ENCODE measurements at places on chromosomes 6 and 20.

- no peak for DNase-seq
These were observed 27.5 kb downstream of the FOXC1 start for GRCh38 chr6:1636971-1637871.

- DNase-seq: no peak
These were observed 33.9 kb upstream of the TNFRSF21 start for GRCh38 chr6:47343600-47343999.

DNA sequence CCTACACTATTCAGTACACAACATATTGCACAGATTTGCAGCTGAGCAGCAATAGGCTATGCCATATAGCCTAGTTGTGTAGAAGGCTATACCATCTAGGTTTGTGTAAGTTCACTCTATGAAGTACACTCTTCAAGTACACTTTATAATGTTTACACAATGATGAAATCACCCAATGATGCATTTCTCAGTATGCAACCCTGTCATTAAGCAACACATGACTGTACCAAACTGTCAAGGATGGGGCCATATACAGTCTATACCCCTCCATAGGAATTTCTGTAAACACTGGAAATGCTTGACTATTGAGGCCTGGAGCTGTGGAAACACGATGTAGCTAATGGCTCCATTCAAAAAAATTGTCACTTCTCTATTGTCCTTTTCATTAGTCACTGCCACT lies 535.4 kb downstream of the EPM2A start:
- peak; percentile 59 for DNase-seq

- no peak for DNase-seq
These were observed 9.4 kb downstream of the ARFGEF2 start for GRCh38 chr20:48930878-48931277.

DNA sequence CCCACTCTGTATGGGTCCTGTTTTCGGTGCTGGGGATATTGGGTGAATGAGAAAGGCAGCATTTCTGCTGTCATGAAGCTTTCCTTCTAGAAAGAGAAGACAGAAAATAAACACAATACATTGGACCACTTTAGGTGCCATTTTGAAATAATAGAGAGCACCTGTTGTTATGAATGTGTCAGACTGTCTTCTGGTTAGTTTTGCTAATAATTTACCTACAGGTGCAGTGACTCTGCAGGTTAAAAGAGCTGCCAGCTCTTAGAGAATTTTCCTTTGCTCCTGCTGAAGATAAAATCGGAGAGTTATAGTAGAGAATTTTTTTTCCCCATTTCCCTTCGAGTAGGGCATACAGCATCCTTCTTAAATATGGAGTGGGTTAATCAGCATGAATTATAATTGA lies 21.9 kb upstream of the GCLC start:
- no peak for DNase-seq

DNA sequence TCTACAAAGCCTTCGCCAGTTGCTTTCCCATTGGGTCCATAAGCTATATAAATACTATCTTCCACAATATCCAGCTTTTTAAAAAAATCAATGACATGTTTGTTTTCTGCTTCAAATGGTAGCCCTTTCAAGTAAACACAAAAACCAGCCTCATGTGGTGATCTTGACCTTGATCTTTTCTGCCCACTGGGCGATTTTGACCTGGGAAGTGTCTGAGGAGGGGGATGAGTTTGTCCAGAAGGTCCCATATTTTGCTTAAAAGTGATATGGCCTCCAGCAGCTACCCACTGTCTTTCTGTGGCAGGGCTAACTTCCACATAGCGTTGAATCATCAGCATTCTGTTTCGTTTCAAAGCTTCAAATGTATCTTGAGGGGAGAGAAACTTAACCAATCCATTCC lies 10.8 kb downstream of the CPNE1 start:
- no peak for DNase-seq

DNA sequence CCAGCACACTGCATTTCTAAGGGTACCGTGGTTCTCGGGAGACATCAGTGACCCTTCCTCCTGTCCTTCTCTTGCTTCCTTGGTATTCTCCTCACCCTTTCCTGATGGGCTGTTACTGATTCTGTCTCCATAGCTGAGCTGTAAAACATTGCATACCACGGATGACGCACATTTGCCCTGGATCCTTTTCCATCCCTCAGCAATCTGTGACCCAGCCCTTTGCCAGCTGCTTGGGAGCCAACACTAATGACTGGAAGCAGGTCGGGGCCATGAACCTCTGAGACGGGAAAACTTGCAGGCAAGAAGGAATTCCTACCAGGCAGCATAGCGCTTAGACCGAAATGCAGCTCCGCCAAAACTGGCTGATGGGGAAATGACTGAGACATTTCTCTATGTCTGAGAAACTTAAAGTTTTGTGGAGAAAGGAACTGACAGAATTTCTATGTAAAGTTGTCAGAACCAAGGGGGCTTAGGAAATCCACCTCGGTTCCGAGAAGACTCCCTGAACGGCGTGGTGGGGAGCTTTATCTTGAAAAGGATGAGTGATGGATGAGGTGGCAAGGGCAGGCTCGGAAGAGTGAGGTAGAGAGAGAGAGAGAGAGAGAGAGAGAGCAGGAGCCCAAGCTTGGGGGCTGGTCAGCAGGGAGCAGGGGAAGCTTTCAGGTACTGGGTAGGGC lies 19.2 kb downstream of the TUBB2B start:
- DNase-seq: peak; percentile 95

DNA sequence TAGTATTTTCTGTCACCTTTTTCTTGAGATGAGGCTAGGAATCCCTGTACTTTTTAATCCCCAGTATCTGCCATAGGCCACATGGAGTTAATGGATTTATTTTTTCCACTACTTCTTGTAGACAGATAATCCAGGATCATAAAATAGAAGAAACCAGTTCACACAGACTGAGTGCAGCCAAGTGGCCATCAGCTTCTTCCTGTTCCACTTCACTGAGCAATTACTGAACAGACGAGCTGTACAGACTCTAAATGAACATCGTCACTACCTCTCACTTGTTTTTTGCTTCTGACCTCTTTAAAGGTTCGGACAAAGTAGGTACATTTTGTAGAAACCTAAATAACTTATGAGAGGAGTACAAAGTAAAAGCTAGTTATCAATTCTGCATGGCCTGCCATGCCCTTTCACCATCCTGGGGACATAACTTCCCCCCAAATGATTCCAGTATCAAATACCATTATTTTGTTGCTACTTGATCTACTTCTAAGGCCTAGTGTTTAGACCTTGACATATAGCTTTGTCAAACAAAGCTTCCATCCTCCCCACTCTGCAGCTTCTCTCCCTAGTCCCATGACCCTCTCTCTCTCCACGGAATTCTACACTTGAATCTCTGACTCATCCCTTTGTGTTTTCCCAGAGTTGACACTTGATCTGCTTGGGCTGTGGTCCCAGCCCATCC lies 34.4 kb upstream of the ARHGAP18 start:
- DNase-seq: peak; percentile 82

- DNase-seq: peak; percentile 2
These were observed 85.4 kb downstream of the EYA4 start for GRCh38 chr6:133326584-133326983.

- peak; percentile 92 for DNase-seq
These were observed 11.3 kb downstream of the SERPINB6 start for GRCh38 chr6:2959909-2960719.

- no peak for DNase-seq
These were observed 1002.0 kb upstream of the ADGRB3 start for GRCh38 chr6:67633058-67633457.

DNA sequence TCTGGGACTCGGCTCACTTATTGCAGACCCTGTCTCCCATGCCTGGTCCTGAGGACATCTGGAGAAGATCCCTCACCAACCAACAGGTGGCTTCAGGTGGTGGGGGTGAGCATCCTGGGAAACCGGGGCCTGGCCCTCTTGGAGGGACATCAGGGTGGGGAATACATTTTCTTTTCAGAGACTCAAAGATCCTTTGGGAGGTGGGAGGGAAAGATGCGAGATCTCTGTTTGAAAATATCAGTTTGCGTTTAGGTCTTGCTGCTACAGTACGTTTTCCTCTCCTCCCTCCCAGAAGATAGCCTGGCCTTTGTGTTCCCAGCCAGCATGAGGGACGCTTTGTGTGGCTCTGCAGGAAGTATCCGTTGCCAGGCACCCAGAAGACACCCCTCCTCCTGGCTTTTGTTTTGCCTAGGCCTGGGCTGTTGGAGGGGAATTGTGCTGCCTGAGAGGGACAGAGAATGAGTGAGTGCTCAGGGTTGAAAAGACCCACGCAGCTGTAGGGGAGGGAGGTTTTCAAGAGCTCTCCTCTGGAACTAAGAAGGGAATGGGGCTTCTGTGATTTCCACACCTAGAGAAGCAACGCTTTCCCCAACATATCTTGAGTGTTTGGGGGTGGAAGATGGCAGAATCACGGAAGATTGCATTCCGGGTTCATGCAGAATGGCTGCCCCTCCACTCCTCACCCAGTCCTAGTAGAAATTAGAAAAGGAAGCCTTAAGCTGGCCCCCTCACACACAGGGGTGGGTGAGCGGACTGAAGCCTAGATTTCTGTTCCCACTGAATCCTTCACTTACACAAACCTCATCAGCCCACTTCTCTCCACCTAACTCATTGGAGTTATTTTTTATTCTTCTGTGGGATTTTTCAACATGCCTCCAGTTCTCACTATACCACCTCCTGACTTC lies 22.0 kb upstream of the SLC2A12 start:
- no peak for DNase-seq

DNA sequence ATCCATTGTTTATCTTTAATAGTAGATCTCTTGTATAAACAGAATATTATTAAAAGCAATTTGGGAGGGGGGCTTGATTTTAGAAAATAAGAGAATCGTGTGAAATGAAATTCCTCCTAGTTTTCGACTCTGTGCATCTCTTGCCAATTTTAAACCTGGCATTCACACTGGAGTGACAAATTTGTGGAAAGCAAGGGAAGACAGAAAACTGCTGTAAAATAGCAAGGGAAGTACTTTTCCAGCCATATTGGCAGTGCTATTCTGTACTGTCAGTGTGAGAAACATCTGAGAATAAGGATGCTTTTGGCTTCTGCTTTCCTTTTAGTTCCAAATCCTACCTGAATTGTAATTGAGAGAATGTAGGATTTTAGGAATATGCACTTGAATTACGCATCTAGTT lies 40.2 kb downstream of the TOP1 start:
- DNase-seq: no peak

DNA sequence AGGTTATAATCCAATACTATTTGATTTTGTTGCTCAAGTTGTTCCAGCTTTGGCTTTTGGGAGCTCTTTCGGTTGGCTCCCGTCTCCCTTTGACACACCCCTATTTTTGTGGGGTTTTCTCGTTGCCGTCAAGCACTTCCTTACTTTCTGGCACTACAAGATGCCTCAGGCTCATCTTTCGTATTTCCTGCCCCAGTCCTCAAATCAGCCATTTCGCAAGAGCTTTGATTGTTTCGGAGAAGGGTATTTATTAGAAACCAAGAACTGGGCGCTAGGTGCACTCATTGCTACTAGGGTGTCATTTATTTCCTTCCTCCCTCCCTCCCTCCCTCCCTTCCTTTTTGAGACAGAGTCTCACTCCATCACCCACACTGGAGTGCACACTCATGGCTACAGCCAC lies 13.3 kb upstream of the SOX12 start:
- no peak for DNase-seq

DNA sequence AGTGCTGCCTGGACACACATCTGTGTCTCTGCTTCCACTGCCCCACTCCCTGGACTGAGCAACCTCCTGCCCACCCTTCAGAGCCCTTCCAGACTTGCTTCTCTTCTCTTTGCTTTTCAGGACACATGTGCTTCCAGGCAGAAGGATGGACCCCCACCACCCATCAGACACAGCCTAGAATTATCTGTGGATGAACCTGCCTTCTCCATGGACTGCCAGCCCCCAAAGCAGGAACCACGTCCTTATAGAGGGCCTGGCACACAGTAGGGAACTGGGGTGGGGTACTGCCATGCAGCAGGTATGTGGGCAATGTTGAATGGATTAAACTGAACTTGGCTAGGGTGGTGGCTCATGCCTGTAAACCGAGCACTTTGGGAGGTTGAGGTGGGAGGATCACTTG lies 3.6 kb downstream of the KIAA1755 start:
- no peak for DNase-seq

GRCh38 chr6:145601397-145601796 lies 133.9 kb downstream of the EPM2A start:
- DNase-seq: no peak

GRCh38 chr6:94251878-94252277 lies 832.5 kb upstream of the EPHA7 start:
- no peak for DNase-seq
